ENCODE measurements at places on chromosomes 16 and 17. TPM values are rescaled to one million over a fixed set of nuclear protein-coding genes. Genes with fewer than 3 reads are reported as not detected.

MLKL gene
- total RNA-seq: 26.5 TPM

QRICH2 gene
- 9.6 TPM for total RNA-seq

IRF8 gene
- total RNA-seq: not detected

SOX8 gene
- 0.53 TPM for total RNA-seq

DNA sequence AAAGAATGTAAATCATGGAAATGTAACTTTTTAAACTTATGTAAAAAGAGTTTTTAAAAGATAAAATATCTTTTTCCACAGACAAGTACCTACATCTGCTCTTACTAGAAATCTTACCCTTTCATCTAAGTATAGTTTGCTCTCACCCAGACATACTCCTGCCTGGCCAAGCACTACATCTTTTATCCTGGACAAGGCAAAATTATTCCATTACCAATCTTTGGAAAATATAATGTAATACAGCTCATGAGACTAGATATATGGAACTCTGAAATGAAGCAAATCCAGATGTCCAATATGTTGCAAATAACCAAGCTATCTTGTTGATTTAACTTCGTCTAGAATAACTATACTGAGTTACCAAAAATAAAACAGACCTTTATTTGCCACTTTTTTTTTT, 50.0 kb downstream of the VMP1 start:
- peak; percentile 21 for DNase-seq

GRCh38 chr16:89873109-89873971, at the start of gene TCF25:
TCF25 (plus strand) TSS chr16:89873592; CDS start chr16:89873668, 76 bp downstream.
- DNase-seq: peak; percentile 92

GRCh38 chr16:21991621-21992020, 9.3 kb downstream of the PDZD9 start:
- no peak for DNase-seq

GRCh38 chr16:58128181-58128631, 975 bp downstream of the CFAP20 start:
- no peak for DNase-seq

GRCh38 chr17:78384479-78385175, 6.2 kb downstream of the PGS1 start:
- no peak for DNase-seq

- DNase-seq: no peak
Observed at GRCh38 chr17:64938290-64938689, 19.0 kb upstream of the LRRC37A3 start.

DNA sequence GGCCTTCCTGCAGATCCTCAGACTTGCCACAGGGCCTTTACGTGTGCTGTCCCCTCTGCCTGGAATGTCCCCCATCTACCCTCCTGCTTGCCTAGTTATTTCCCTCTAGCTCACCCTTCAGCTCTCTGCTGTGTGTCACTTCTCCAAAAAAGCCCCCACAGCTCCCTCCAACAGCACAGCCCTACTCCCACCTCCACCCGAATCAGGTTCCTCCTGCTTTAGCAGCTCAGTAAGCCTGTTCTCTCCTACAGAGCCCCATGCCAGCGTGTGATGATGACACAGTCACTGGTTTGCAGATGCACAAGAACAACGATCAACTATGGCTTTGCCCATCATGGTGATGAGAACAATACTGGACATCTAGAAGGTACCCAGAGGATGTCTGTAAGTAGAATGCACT, 7.1 kb upstream of the SAMD14 start:
- DNase-seq: no peak

- no peak for DNase-seq
Observed at GRCh38 chr17:58402679-58403078, 14.7 kb downstream of the RNF43 start.

- DNase-seq: peak; percentile 40
Observed at GRCh38 chr16:1414532-1415260, at the start of gene UNKL. UNKL (minus strand) TSS chr16:1414704; CDS start chr16:1414691, 13 bp downstream.

DNA sequence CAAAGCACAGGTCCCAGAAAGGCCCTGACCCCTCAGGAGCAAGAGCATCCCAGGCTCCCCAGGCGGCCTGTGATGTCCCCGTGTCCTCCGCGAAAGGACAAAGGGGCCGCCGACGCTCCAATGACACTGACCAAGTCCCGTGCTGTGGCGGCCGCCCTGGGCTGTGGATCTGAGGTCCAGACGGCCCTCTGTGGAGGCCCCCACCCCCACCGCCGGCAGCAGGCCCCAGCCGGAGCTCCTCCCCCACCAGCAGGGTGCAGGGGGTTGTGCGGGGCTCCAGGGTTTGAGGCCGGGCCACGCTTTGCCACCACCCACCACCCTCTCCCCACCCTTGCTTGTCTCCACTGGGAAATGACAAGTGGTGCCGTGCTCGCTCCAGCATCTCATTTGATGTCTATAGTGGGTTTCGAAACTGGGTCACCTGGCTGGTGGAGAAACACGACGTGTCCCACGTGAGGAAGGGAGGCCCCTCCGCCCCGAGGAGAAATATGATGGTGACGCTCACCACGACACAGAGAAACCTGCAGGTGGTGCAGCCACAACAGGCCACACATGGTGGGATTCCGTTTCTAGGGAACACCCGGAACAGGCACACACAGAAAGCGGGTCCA, 31.2 kb upstream of the ZNF469 start:
- DNase-seq: no peak

GRCh38 chr17:74646231-74646630, 22.7 kb upstream of the CD300E start:
- no peak for DNase-seq

DNA sequence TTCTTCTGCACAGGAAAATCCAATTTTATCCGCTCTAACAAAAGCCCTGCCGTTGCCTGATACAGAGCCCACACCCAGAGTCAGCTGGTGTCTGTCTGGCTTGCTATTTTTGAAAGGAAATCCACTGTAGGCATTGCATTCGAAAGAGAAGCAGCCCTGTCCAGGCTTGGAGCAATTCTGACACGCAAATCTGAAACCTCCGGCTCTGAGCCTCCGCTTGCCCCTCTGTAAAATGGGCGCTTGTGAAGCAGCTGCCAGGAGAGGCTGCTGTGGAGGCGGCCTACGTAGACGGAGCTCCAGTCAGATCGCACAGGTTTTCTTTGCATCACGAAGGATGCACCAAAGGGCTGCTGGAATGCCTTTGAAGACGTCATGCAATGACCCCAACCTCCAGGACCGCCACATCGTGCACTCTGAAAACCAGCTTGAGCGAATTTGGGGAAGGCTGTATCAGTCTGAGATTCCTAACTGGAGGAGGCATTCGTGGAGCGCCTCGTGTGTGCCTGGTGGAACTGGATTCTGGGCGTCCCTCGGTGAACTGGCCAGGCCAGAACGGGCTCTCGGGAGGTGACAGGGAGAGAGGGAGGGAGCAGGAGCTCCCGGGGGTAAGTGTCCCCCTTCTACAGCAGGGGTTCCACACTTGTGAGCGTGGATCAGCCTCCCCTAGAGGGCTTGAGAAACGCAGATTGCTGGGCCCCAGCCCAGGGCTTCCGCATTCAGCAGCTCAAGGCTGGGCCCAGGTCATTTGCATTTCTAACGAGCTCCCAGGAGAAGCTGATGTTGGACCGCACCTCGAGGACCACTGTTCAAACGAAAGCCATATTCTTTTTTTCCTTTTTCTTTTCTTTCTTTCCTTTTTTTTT, 215.5 kb downstream of the MRTFB start:
- peak; percentile 46 for DNase-seq

DNA sequence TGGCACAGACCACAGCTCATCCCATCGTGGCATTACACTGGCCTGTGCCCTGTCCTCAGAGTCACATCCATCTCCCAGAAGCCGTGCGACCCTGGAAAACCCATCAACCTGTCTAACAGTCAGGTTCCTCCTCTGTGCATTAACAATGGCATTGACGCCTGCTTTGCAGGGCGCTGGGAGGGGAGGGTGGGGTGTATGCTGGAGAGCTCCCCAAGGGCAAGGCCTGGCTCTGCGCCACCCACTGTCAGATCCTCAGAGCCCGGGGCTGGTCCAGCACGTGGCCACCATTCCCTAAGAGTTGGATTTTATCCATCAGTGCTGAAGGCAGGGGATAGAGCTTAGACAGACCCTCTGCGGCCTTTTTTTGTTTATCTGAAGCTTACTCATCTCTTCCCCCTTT, 28.7 kb downstream of the NOS2 start:
- DNase-seq: no peak

DNA sequence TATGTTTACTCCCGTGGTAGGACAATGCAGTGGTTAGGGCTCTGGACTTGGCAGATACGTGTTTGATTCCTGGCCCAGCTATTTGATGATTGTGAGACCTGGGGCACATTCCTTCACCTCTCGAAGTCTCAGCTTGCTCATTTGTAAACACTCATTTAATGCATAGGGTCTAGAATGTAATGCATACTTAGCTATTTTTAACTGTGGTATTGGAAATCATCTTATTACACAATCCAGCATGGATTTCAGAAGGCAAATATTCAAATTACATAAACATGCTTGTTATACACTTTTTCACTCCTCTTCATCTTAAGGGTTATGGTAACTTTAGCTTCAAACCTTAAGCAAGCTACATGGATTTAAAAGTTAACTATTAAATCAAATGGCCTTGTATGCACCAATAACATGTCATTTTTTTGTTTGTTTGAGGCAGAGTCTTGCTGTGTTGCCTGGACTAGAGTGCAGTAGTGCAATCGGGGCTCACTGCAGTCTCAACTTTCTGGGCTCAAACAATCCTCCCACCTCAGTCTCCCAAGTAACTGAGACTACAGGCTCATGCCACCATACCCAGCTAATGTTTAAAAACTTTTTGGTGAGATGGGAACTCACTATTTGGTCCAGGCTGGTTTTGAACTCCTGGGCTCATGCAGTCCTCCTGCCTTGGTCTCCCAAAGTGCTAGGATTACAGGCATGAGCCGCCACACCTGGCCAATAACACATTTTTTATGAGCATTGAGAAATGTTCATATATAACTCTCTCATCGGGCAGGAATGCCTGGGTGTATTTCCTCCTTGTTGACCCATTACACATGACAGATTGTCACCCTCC, 52.5 kb downstream of the VAT1L start:
- no peak for DNase-seq

- DNase-seq: no peak
Observed at GRCh38 chr17:12457493-12457892, 208.2 kb upstream of the MYOCD start.

GRCh38 chr16:58500430-58501241, 693 bp downstream of the NDRG4 start:
- DNase-seq: no peak

GRCh38 chr16:65790768-65791167, 575.7 kb upstream of the CDH5 start:
- no peak for DNase-seq

- no peak for DNase-seq
Observed at GRCh38 chr17:80968602-80969029, 23.0 kb upstream of the CHMP6 start.

DNA sequence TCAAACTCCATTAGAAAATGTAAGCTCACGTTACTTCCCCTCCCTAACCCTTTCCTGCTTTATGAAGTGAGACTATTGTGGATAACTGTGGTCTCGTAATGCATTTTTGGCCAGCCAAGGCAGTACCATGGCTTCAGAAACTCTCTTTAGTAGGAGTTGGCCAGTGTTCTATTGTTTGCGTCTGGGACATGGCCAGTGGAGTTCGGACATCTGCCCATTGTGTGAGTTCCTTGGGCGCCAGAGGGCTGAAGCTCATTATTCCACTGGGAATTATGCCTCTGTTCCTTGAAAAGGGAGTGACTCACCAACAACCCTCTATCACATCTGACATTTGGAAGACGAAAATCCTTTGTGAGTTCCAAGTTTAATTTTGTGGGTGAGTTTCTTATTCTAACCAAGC, 319.5 kb upstream of the SOX9 start:
- no peak for DNase-seq

DNA sequence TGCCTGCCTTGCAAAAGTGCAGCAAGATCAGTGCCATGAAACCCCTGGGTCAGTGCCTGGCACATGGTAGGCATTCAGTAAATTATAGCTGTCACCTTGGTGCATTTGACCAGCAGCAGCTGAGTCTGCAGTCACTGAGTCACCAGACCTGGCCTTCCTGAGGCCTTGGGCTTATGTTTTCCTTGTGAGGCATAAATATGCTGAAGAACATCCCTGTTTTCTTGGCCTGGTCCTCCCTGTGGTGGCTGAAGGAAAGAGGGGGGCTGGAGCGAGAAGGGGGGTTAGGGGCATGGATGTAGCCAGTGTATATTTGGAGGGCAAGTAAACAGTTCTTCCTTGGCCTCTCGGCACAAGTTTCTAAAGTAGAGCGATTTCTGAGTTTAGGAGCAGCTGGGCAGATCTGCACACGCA, 26.5 kb downstream of the EPN2 start:
- DNase-seq: peak; percentile 91

Data from endothelial cell of umbilical vein (primary cell).